ENCODE measurements at places on chromosomes 1 and 21. TPM values are rescaled to one million over a fixed set of nuclear protein-coding genes. Genes with fewer than 3 reads are reported as not detected.

- DNase-seq, result no peak
Measured at GRCh38 chr1:59110271-59110670, 186.6 kb upstream of the FGGY start.

DNA sequence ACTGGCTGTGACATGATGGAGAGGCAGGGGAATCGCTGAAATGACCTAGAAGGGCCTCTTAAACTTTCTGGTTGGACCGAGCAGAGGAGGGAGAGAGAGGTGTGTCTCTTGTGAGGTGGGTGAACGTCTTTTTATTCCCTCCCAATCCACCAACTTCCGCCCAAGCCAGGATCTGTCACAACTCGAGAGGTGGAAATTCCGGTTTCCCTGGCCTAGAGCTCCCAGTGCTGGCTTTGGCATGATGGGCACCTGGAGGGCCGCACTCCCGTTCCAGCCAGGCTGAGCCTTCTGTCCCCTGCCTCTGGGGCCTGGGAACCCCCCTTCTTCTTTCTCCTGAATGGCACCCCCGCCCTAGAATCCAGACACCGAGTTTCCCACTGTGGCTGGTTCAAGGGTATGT, at the start of gene SEMA4A:
Gene SEMA4A (plus strand): TSS at position 224 of the 400 bp plus-strand sequence. CDS start 994 bp downstream, outside the sequence.
- no peak for DNase-seq

GRCh38 chr1:63073309-63074306, 248.8 kb upstream of the FOXD3 start:
- no peak for DNase-seq

The DCLRE1B gene
- 4.1 TPM for total RNA-seq

- DNase-seq, result no peak
Measured at GRCh38 chr1:201112173-201112731, at the start of gene CACNA1S. CACNA1S (minus strand) TSS chr1:201112426; CDS start chr1:201112339, 87 bp downstream.

DNA sequence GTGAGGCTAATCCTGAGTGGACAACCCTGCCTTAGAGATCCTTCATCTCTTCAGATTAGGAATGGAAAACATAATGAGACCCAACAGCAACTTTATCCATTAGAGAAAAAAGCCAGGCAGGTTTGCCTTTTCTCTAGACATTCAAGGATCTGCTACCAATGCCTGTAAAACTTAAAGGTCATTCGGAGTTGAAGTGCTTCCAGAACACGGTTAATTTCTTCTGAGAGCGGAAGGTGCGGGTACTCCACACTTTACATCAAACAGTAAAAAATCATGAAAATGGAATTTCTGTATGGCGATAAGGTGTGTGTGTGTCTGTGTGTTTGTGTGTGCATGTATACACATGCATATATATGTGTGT, 65.2 kb upstream of the PRKACB start:
- DNase-seq, result no peak

- DNase-seq, result no peak
Measured at GRCh38 chr1:60413091-60413490, 339.5 kb upstream of the C1orf87 start.

- no peak for DNase-seq
Measured at GRCh38 chr1:164423136-164423535, 135.8 kb upstream of the PBX1 start.

DNA sequence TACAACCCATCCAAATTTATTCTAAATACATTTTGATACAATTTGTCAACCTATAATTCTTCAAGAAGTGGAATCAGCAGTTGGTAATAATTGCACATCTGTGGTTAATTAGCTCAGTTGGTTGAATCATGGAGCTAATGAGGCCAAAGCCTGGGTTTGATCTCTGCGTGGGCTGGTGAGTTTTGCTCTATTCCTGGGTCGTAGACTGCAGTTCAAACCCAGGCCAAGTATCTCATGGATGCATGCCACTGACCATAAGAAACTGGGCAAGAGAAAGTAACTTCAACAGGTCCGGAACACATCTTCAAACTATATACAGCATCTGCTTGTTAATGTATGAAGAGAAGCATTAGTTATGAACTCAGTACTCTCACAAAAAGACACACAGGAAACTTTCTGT, 779.7 kb downstream of the USP25 start:
- no peak for DNase-seq

The CD52 gene
- total RNA-seq, result 3.4 TPM

GRCh38 chr1:189217646-189218045, 1260.0 kb downstream of the BRINP3 start:
- no peak for DNase-seq

The TNFAIP8L2 gene
- 1.1 TPM for total RNA-seq

The ITPKB gene
- 43.2 TPM for total RNA-seq

- no peak for DNase-seq
Measured at GRCh38 chr1:30147188-30147587, 576.2 kb downstream of the MATN1 start.

GRCh38 chr1:151733126-151733525, 11.8 kb downstream of the RIIAD1 start:
- DNase-seq, result no peak

The TCEA3 gene
- total RNA-seq, result 79.7 TPM

GRCh38 chr1:65330021-65330420, 20.7 kb downstream of the DNAJC6 start:
- DNase-seq, result no peak

- peak; percentile 61 for DNase-seq
Measured at GRCh38 chr1:150562446-150563339, 13.5 kb downstream of the ADAMTSL4 start.

- DNase-seq, result no peak
Measured at GRCh38 chr1:165162671-165163241, 193.8 kb downstream of the LMX1A start.

DNA sequence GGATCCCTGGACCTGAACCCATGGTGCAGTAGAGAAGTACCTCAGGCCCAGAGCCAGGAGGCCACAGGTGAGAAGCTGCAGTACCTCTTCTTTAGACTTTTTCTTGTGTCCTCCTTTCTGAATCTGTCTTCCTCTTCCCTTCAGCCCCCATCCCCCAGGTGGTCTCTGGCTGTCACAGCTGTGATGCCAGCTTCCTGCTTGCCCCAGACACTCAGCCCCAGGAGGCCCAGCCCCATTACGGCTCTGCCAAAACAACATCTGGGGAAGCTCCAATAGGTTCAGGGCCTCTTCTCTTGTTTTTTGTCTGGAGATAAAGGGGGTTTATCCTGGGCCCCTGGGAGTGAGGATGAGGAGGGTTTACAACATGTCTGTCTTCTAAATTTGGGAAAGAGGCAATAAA, 9.5 kb upstream of the BTG2 start:
- DNase-seq, result no peak

GRCh38 chr1:34425785-34426184, 249.1 kb downstream of the C1orf94 start:
- DNase-seq, result no peak

DNA sequence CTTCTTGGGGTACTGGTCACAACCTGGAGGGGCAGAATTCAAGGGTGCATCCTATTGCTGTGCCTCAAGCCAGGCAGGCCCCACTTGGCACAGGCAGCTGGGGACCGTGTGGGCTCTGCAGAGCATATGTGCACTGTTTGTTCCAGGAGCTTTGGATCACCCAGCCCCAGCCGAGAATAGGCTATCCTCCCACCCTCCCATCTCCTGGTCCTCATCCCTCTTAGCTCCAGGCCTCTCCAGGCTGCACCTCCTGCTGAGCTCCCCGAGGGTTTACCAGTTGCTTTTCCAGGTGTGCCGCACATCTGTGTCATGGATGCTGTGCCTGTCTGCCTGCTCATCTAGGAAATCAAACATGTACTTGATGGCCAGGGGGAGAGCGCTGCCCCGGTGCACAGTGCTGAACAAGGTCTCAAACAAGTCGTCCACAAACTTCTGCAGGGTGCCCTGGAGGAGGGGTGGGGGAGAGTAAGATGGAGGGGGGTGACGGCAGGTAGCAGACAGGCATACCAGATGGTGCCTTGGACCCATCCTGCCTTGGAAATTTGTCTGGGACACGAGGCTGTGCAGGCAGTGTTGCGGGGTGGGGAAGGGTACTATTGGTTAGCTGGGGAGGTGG, 120.5 kb upstream of the CD34 start:
- DNase-seq, result no peak

DNA sequence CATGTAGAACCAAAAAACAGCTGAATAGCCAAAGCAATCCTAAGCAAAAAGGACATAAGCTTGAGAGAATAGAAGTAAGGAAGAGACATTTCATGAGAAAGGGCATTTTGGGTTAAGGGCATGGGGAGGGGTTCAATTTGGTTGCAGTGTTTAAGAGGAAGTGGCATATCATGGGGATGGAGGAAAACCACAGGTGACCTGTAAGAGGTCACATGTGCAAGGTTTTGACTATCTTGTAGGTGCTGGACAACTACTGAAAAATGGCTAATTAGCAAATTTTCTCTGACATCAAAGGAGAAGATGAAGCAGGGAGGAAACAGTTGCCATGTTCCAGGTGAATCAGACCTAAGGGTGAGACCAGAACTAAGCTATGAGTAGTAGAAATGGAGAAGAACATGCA, 31.3 kb upstream of the ROR1 start:
- no peak for DNase-seq

DNA sequence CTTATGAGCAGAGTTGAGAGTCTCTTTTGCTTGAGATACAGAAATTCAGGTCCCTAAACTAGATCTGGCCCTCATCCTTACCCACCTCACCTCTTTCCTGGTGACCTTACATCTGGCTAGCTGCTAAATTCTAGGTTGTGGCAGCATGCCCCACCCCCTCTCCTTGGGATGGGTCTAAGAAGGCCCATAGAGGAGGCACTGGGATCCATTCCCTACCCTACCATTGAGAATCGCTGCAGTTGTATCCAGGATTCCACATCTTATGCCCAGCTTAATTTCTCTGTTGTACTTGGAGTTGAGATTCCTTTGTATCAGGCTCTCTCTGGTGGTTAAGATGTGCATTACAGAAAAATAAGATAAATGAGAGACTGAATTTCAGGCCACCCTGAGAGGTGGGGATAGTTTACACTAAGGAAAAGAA, 9.5 kb upstream of the TMEM39B start:
- no peak for DNase-seq

- no peak for DNase-seq
Measured at GRCh38 chr21:42250422-42251403, 31.8 kb downstream of the ABCG1 start.

DNA sequence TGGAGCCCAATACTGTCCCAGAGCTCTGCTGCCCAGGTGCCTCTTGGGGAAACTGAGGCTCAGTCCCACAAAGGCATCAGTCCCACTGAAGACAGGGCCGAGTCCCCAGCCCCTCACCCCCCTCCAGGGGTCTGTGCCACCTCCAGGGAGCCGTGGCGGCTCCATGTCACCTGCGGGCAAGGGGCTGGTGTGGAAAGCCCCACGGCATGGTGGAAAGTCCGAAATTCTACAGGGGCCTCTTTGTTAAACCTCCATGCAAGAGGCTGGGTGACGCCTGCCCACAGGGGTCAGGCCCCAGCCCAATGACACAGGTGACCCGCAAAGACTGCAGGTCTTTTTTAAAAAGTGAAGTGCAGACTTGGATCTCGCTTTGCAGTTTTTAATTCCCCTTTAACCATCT, 3.3 kb upstream of the AIRE start:
- DNase-seq, result no peak

GRCh38 chr1:203769505-203770343, 4.7 kb downstream of the LAX1 start:
- DNase-seq, result peak; percentile 66

GRCh38 chr1:21616372-21616771, 52.8 kb downstream of the RAP1GAP start:
- DNase-seq, result no peak

The SPRR2E gene
- total RNA-seq, result 1.5 TPM

- no peak for DNase-seq
Measured at GRCh38 chr21:29378832-29379231, 80.1 kb downstream of the BACH1 start.

The LRRC53 gene
- total RNA-seq, result not detected

The NPR1 gene
- 96.5 TPM for total RNA-seq

The CASZ1 gene
- total RNA-seq, result 4.5 TPM

DNA sequence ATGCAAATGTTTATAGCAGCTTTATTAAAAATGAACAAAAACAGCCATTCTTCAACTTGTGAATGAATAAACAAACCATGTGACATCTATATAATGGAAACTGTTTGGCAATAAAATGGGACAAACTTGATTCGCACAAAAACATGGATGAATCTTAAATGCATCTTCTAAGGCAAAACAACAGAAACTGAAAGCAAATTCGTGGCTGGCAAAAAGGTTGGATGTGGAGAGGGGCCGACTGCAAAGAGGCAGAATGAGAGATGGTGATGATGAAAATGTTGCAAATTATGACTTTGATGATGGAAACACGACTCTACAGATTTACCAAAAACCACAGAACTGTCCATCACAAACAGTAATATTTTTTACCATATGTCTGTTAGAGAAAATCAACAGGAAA, 327.0 kb upstream of the NR5A2 start:
- DNase-seq, result no peak

The OR10K1 gene
- not detected for total RNA-seq

The CHIA gene
- total RNA-seq, result not detected

GRCh38 chr1:84427250-84428188, 29.2 kb downstream of the DNASE2B start:
- DNase-seq, result no peak

The MLLT11 gene
- 6.4 TPM for total RNA-seq

The PSEN2 gene
- total RNA-seq, result 31.4 TPM

GRCh38 chr1:43152866-43153265, 19.2 kb downstream of the EBNA1BP2 start:
- DNase-seq, result no peak

The TCHH gene
- total RNA-seq, result not detected

DNA sequence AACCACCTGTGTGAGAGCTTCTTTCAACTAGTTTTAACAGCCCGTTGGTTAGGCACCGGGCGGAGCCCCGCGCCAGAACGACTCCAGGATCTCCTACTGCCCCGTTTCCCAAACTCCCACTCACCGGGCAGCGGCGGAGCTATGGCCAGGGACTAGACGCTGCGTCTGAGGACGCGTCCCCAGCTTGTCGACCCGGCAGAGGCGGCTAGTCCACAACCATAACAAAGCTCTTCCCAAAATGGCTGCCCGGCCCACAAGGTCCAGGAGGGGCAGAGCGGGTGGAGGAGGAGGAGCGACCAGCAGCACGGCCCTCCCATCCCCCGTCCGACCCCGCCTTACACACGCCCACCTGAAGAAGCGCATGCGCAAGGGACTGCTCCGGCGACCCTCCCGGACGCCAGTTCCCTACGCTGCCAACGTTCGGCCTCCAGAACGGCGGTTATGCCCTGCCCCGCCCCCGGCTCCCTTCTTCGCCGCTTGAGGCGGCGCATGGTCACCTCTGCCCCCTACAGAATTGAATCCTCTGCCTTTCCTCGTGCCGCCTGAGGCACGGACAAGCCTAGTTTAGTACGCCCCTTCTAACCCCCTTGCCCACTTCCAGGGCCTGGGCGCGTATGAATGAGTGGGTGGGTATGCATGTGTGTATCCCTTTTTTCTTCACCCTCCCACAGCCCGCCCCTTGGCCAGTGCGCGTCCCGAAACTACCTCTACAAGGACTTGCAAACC, at the start of gene GPBP1L1:
Gene GPBP1L1 (minus strand): TSS at position 246 of the 726 bp plus-strand sequence. CDS start 27,446 bp downstream, outside the sequence.
- DNase-seq, result peak; percentile 97

- DNase-seq, result peak; percentile 20
Measured at GRCh38 chr1:234530672-234531071, 51.7 kb upstream of the TARBP1 start.

GRCh38 chr1:84603941-84604830, 29.9 kb upstream of the CTBS start:
- DNase-seq, result peak; percentile 29

- no peak for DNase-seq
Measured at GRCh38 chr1:175802407-175803123, 59.2 kb upstream of the TNR start.
